ENCODE measurements at places on chromosomes 5 and 9.
A peak's percentile ranks its signal among the peaks of the same experiment; 100 is the strongest.

DNA sequence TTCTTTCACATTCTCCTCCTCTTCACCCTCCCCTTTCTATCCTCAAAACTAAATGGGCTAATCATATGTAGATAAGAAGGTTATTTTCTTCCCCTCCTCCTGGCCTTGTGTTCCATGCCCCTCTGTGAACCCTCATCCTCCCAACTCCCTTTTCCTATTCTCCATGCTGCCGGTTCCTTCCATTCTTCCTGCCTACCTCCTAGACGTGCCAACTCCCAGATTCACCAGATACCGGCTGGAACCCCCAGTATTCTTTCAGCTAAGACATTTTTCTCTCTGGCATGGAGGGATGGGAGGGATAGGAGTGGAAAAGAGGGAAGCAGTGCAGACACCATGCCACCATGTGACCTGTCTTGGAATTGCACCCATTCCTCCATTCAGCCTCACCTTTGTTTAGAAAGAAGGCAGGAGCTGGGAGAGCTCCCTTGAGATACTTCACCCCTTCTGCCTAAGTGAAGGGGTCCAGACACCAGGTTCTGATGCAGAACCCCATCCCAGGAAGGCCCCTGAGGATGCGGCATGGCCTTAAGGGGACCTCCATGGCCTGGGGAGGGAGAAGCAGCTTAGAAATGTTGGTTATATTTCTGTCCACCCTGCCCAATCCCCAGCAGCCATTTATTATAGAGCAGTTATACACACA is 4.8 kb downstream of the DNAJB5 start:
- DNase-seq = peak; percentile 79

- DNase-seq = peak; percentile 70
These were observed 74.6 kb downstream of the LMNB1 start for GRCh38 chr5:126851501-126852011.

DNA sequence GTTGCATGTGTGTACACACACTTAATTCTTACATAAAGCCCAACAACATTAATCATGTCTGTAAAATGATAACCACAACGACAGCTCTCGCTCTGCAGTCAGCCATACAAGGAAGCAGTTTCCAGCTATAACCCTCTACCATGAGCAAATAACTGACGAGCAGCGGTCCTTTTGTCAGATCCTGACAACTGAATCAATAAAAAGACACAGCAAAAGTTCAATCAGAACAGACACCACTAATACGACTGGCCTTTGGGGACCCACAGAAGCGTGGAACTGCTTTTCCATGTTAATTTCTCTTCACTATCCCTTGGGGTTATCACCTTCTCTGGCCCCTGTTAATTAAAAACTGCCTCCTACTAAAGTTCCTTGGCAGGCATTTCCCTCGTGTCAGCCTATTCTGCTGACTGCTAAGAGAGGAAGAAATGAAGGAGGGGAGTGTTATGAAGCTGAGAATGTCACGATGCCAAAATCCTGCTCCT is 722.8 kb upstream of the GRAMD2B start:
- DNase-seq = no peak

- DNase-seq = no peak
These were observed 224.6 kb downstream of the GABBR2 start for GRCh38 chr9:98484162-98484561.

DNA sequence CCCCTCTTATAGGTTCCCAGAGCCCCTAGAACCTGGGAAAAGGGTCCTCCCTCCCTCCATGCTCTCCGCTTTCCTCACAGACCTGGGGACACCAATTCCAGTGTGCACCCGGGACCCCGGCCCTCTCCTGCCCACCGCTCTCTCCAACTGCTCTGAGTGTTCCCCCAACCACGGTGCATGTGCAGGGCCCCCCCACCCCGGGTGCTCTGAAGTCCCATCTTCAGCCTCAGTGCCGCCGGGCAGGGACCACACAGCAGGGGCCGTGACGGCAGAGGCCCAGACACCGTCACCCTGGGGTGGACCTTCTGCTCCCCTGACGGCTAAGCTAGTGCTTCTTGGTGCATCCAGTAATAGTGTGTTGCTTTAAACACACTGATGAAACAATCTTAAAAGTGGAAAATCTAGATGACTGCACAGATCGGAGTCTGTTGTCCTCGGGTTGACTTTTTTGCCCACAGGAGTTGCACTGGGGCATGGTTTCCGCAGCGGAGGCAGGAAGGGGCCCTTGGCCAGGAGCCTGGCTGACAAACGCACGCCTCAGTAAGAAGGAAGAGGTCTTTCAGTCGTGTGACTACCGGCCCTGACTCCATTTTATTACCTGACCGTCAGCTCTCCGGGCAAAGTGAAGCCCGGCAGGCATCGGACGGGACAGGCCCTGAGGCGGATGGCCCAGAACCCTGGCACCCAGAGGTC is 36.2 kb upstream of the SLC6A3 start:
- no peak for DNase-seq

GRCh38 chr5:123813937-123814624 is 302.1 kb downstream of the CSNK1G3 start:
- peak; percentile 72 for DNase-seq

DNA sequence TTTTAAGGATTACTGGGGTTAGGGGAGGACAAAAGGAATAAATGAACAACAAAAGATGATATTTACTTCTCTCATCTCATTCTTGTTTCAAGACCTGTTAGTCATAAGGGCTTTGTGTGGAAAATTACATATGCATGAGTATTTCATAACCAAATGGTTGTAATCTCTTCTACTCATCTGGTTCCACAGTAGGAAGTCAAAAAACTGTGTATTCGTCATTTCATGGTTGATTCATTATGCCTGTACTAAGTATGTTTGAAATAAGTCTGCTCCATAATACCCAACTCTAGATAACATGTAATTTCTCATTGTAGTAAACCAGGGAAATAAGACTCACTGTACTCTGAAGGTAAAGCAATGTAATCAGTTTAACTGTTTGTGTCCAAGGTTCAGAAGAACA is 212.9 kb downstream of the ARRDC3 start:
- no peak for DNase-seq

GRCh38 chr5:154513669-154514084 is 35.6 kb upstream of the HAND1 start:
- no peak for DNase-seq

DNA sequence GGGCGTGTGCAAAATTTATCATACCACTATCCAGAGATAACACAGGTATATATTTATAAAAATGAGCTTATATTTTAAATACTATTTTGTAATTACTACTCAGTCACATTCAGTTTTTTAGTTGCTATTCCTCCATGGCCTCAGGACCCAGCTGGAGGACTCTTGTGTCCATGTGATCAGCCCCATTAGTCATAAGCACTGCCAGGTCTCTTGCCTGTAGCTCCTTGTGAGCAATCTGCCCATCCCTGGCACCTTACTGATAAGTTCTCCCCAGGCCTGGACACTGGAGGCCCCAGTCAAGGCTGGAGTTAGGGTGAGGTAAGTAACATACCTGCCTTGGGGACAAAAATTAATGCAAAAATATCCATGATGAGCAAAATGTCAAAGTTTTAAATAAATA is 29.5 kb upstream of the ADRB2 start:
- DNase-seq = no peak

DNA sequence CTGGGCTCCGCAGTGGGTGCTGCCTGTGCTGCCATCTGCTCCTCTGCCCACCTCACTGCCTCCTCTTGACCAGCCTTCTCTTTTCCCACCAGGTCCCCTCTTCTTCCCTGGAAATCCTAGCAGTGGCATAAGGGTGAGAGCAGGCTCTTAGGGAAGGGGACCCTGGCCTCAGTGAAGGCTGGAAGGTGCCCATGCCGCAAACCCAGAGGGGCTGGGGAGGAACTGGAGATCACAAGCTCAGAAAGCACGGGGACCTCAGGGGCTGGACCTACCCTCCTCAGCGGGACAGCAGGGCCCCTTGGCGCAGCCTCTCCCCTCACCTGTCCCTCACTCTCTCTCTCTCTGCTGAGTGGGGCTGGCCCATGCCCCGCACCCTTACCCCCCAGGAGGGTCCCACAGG is 144.4 kb upstream of the IRX2 start:
- no peak for DNase-seq

DNA sequence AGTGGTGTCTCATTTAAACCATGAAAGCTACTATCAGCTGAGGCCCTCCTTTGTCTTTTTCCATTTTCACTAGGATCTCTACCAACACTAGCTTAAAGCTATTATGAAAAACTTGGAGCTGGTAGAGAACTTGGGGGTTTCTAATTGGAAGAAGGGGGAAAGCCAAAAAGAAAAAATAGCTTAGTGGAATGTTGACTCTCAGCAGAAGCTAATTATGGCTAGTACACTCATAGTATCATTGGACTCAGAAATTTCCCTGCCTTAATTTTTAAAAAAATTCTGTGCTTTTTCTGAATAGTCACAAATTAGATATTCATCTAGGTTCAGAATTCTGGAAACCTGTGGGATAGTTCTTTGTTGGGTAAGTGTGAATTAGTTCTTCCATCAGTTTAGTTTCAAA is 8.0 kb downstream of the SLC12A2 start:
- DNase-seq = no peak

- peak; percentile 27 for DNase-seq
These were observed 116.8 kb upstream of the CNTLN start for GRCh38 chr9:17017931-17018491.

DNA sequence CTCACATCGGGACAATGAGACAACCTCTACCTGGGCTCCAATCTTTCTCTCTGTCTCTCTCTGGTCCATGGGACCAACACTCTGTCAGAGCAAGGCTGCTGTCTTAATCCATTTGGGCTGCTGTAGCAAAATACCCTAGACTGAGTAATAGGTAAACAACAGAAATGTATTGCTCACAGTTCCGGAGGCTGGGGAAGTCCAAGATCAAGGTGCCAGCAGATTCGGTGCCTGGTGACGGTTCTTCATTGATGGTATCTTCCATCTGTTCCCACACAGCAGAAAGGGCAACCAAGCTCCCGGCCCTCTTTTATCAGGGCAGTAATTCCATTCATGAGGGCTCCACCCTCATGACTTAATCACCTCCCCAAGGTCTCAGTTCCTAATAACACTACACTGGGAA is 61.3 kb upstream of the SPOCK1 start:
- no peak for DNase-seq

DNA sequence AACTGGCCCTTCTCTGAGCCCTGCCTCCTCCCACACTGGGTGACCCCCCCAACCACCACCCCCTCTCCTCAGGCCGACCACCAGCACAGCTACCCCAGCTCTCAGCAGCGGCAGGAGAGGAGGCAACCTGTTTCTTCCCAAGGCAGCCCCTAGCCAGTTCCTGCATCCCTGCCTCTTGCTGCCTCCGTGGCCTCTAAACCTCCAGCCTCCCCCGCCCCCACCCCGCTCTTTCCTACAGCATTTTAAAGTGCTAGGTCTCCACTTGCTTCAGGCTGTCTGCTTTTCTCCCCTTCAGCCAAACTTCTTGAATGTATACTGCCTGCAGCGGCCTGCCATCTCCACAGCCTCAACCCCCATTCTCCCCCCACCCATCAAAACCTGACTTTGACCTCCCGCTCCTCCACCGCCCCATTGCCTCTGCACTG is 135.6 kb downstream of the DAB2IP start:
- no peak for DNase-seq

- no peak for DNase-seq
These were observed 22.3 kb downstream of the TTF1 start for GRCh38 chr9:132384376-132384775.

- DNase-seq = no peak
These were observed 66.6 kb downstream of the ANGPTL2 start for GRCh38 chr9:127055745-127056402.

- no peak for DNase-seq
These were observed 17.3 kb downstream of the MAMDC2 start for GRCh38 chr9:70060883-70061507.

DNA sequence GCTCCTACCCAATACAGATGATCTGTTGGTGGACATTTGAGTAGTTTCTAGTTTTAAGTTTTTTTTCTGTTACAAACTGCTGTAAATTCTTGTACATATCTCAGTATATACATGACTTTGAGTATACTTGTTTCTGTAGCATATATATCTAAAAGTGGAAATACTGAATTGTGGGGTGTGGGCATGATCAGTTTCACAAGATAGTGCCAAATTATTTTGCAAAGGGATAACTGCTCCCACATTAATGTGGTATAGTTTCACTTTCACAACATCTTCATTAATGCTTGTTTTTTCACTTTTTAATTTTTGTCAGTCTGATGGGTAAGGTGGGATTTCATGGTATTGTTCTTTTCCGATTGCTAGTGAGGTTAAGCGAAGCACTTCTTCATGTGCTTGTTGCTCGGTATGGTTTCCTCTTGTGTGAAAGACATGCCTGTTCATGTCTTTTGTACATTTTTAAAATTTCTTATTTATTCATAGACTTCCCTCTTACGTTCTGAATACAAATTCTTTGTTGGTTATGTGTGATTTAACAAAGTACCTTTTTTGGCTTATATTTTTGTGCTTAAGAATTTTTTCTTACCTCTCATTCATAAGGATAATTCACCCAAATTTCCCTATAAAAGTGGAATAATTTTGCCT is 103.5 kb downstream of the CDC42SE2 start:
- no peak for DNase-seq

- DNase-seq = no peak
These were observed 113.1 kb upstream of the IRX2 start for GRCh38 chr5:2864515-2865105.

GRCh38 chr5:100406640-100407039 is 128.5 kb upstream of the FAM174A start:
- no peak for DNase-seq

DNA sequence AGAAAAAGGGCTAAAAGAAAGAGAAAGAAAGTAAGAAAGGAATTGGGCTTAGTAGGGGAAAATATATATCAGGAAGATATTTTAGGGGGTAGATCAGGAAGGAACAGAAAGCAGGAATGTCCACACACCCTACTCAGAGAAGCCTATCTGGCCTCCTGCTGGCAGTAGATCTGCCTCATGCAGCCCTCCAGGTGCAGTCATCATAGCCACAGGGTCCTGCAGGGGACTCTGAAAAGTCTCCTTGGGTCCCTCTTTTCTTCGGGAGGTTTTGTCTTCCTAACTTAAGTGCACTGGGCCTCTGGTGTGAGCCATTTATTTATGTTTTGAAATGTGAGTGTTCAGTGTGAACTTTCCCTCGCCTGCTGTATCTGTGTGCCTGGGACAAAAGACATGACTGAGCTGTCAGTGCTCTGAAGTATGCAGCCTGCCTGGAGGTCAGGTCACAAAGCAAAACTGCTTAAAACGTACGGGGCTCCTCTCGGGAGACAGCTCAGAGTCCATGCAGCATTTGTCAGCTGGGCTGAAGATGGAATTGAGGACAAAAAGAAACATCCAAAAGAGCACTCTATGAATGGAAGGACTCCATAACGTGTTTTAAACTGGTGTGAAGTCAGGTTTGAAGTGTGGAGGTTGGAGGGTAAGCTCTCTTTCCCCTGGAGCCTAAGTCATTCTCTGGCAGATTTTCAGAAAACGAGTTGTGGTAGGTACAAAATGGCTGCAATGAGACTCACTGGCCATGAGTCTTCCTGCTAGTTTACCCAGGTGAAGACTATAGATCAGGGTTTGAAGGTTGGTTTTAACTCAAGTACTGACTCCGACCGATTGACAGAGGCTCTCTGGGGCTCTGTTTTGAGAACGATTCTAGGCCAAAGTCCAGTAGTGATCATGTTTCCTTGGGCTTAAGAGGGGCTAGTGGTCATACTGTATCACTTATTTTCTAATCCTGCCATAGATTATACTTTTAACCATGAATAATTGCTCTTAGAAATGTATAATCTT is 151.8 kb upstream of the GDNF start:
- DNase-seq = peak; percentile 60

- DNase-seq = peak; percentile 77
These were observed 86.3 kb upstream of the RPS23 start for GRCh38 chr5:82364497-82364896.

GRCh38 chr9:87885484-87886189 is 3.0 kb downstream of the SPATA31E1 start:
- no peak for DNase-seq

- DNase-seq = peak; percentile 88
These were observed 406.6 kb upstream of the TNC start for GRCh38 chr9:115524453-115525059.
